CD4-positive, alpha-beta memory T cell (primary cell): ENCODE measurements at places on chromosomes 2 and 18. TPM values are rescaled to one million over a fixed set of nuclear protein-coding genes. Genes with fewer than 3 reads are reported as not detected.

The FSIP2 gene
- total RNA-seq: 0.36 TPM

The SCYGR4 gene
- total RNA-seq: not detected

The ITPRIPL1 gene
- total RNA-seq: 11.7 TPM

The CD302 gene
- 0.81 TPM for total RNA-seq

The CAPN13 gene
- total RNA-seq: not detected

The DSEL gene
- 1.2 TPM for total RNA-seq

The COLEC12 gene
- total RNA-seq: 0.28 TPM

The VWA3B gene
- total RNA-seq: not detected

The GRB14 gene
- not detected for total RNA-seq

The NR4A2 gene
- total RNA-seq: 2.1 TPM

The HOXD1 gene
- not detected for total RNA-seq

The CYBRD1 gene
- 0.64 TPM for total RNA-seq

The POTEC gene
- not detected for total RNA-seq

The IL37 gene
- not detected for total RNA-seq
